CD4-positive, CD25-positive, alpha-beta regulatory T cell (primary cell): ENCODE measurements at places on chromosomes 7 and 10. TPM values are rescaled to one million over a fixed set of nuclear protein-coding genes. Genes with fewer than 3 reads are reported as not detected.

GRCh38 chr7:4436361-4436895 lies 245.7 kb upstream of the FOXK1 start:
- no peak for DNase-seq

- DNase-seq = no peak
Observed at GRCh38 chr7:154440651-154441050, 388.5 kb downstream of the DPP6 start.

ZNF32 gene
- 80.8 TPM for polyA plus RNA-seq

GRCh38 chr10:71981015-71981875 lies 17.1 kb downstream of the CHST3 start:
- DNase-seq = no peak

DNA sequence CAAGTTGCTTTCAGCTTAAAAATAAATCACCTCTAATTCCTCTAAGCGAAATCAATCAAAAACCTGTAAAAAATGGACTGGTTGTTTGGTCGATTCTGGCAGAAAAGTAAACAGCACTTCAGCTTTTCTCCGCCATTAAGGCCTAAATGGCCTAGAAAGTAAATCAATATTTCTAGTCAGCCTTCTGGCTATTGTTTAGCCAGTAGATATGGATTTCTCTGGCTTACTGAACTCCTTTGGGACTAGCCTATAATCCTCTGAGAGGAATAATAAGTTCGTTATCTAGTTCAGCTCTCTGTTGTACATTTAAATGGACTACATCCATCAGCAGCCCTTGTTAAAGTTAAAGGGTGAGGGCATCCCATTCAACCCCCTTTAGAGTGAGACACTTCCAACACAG lies 400.1 kb upstream of the ETV1 start:
- DNase-seq = no peak

ATP5F1C gene
- 365 TPM for polyA plus RNA-seq

DNA sequence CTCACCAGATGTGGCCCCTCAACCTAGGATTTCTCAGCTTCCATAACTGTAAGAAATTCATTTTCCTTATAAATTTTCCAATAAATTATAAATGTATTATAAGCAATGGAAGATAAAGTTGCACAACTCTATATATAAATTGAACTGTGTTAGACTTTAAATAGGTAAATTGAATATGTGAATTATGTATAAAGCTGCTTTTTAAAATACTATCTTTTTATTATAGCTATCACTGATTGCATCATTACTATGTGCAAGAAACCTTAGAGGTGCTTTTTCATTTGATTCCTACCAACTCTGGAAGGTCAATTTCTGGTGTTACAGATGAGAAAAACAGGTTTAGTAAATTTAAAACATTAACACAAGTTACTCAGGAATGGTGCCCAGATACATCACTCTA lies 8.4 kb downstream of the MTERF1 start:
- DNase-seq = no peak
